ENCODE measurements at places on chromosomes 11 and 22.

- no peak for DNase-seq
Measured at GRCh38 chr11:11580012-11580411, 41.8 kb downstream of the GALNT18 start.

DNA sequence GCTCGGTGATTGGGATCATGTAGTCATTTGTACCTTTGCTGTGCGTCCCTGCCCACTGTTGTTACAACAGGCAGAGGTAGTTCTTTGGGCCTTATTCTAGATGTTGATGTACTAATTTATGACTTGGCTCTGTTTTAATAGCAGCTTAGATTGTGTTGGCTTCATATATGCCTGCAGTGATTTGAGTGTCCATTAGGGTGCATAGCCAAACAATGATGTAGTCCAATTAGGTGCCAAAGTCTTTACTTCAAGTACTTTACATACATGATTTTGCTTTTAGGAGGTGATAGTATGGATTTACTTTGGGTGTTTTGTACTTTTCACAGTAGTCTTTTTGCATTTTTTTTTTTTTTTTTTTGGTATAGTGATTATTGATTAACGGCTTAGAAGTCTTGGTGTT lies 46.4 kb downstream of the PPP6R3 start:
- DNase-seq = no peak

- no peak for DNase-seq
Measured at GRCh38 chr11:65503949-65504673, 5.3 kb downstream of the MALAT1 start.

DNA sequence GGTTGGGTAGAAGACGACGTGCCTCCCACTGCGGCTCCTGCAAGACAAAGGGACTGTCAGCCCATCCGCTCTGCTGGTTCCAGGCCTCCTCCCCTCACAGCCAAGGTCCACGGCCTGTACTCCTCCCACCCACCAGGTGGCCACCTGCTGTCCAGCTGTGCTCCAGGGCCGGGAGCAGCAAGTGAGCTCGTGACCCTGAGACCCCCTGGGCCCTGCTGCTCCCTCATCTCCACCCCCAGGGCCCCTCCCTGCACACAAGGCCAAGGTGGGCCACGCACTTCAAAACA lies 27.4 kb downstream of the TSPAN4 start:
- no peak for DNase-seq

DNA sequence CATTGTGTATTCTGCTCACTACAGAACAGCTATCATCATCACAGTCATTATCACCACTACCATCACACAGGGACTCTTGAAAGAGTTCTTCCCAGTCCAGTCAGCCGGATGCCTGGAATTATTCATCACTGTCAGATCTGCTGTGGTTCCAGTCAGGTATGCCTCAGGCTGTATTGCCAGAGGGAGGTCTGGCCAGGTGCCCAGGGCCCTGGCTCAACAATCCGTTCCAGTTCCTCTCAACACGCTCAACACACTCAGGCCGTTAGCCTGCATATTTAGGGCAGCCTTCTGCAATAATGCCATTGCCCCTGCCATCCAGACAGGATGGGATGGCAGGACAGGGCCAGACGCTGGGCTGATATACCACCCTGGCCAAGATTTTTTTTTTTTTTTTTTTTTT lies 28.6 kb upstream of the RASL10A start:
- DNase-seq = no peak

GRCh38 chr11:87754685-87755084 lies 420.6 kb downstream of the RAB38 start:
- DNase-seq = no peak

GRCh38 chr11:8102296-8102915 lies 21.4 kb downstream of the TUB start:
- no peak for DNase-seq

DNA sequence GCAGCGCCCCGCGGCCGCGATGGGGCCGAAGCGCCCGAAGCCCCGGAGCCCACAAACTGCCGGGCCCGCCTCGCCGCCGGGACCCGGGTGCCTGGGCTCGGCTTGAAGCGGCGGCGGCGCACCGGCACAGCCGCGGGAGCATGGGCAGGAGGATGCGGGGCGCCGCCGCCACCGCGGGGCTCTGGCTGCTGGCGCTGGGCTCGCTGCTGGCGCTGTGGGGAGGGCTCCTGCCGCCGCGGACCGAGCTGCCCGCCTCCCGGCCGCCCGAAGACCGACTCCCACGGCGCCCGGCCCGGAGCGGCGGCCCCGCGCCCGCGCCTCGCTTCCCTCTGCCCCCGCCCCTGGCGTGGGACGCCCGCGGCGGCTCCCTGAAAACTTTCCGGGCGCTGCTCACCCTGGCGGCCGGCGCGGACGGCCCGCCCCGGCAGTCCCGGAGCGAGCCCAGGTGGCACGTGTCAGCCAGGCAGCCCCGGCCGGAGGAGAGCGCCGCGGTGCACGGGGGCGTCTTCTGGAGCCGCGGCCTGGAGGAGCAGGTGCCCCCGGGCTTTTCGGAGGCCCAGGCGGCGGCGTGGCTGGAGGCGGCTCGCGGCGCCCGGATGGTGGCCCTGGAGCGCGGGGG lies 346 bp downstream of the FJX1 start:
- no peak for DNase-seq

GRCh38 chr11:3817181-3817800 lies 8.9 kb downstream of the PGAP2 start:
- no peak for DNase-seq

GRCh38 chr22:35343664-35344550 lies 37.0 kb upstream of the HMOX1 start:
- DNase-seq = no peak

GRCh38 chr11:116869610-116870009 lies 32.2 kb upstream of the APOA1 start:
- no peak for DNase-seq

GRCh38 chr22:49749227-49749626 lies 78.4 kb downstream of the BRD1 start:
- DNase-seq = no peak

- DNase-seq = no peak
Measured at GRCh38 chr11:85679576-85679975, 6.4 kb downstream of the CCDC89 start.

DNA sequence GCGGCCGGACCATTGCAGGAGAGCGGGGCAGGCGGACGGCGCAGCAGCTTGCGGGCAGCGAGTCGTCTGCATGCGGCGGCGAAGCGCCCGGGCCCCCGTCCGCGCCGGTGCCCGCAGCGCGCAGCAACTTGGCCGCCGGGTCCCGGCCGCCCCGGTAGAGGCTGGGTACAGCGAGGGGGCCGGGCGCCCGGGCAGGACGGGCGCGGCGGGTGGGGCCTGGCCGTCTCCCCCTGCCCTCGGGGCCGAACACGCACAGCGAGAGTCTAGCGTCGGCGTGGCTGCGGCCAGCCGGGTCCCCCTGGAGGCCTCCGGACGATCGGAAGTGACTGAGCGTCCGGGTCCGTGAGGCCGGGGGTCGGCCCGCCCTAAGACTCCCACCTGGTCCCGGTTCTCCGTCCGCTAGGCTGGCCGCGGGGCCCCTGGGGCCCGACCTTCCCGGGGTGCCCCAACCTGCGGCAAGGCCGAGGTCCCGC lies 775 bp upstream of the TRABD start:
- DNase-seq = no peak

GRCh38 chr11:28606930-28607329 lies 498.7 kb downstream of the METTL15 start:
- DNase-seq = no peak

DNA sequence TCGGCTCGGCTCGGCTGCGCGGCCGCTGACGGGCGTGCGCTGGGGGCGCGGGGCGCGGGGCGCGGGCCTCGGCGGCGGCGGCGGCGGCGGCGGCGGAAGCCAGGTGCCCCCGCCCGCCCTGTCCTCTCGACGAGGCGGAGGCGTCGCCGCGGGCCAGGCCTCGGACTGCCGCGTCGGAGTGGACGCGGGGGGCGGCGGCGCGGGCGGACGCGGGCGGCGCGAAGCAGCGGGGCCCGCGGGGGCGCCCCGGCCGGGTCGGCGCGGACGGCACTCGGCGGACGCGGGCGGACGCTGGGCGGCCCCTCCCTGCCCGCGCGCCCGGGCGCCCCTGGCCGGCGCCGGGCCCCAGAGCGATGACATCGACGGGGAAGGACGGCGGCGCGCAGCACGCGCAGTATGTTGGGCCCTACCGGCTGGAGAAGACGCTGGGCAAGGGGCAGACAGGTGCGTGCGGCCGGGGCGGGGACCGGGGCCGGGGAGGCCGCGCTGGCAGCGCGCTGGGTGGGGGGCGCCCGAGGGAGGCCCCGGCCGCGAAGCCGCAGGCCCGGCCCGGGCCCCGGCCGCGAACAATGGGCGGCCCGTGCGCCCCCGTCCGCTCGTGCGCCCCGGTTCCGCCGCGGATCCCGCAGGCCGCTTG lies at the start of gene BRSK2:
Gene BRSK2 (plus strand): TSS at position 3 of the 637 bp plus-strand sequence. CDS start 351 bp downstream, at position 354.
- DNase-seq = no peak

- DNase-seq = no peak
Measured at GRCh38 chr11:63019506-63019905, 3.9 kb upstream of the SLC22A8 start.

DNA sequence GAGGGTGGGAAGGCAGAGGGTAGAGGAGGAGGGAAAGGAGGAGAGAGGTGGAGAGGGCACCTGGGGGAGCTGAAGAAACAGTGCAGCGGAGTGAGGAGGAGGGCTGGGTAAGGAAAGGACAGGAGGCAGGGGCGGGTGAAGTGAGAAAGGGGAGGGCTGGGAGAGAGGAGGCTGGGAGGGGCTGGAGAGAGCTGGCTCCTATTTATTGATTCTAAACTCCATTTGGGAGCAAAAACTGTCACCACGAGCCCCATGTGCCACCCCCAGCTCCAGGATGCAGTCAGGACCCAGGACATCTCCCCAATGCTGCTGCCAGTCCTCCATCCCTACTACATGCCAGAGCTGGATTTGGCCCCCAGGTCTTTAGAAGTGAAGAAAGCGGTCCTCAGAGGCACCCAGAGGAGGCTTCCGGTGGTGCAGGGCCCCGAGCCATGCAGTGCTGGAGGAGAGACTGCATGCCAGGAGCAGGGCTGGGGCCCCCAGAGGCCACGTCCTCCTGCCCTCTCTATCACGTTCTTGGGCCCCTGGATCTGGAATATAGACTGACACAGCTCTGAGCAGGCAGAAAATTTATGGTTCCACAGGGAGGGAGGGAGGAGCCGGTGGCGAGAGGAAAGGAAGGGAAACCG lies 53.7 kb downstream of the SLC22A12 start:
- no peak for DNase-seq

DNA sequence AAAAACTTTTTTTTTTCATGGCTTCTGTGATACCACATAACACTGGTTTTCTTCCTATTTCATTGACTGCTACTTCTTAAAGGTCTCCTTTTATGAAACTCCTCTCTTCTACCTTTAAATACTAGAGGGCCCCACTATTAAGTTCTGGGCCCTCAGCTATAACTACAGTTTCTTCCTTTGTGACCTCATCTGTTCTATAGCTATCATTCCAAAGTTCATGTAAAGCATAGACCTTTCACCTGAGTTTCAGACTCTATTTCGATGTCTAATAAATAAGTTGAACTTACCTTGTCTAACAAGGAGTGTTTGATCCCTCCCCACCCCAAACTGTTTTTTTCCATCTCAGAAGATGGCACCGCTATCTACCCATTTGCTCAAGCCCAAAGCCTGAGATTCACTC lies 35.2 kb downstream of the PAAF1 start:
- no peak for DNase-seq
